ENCODE measurements at places on chromosomes 13 and 19.

DNA sequence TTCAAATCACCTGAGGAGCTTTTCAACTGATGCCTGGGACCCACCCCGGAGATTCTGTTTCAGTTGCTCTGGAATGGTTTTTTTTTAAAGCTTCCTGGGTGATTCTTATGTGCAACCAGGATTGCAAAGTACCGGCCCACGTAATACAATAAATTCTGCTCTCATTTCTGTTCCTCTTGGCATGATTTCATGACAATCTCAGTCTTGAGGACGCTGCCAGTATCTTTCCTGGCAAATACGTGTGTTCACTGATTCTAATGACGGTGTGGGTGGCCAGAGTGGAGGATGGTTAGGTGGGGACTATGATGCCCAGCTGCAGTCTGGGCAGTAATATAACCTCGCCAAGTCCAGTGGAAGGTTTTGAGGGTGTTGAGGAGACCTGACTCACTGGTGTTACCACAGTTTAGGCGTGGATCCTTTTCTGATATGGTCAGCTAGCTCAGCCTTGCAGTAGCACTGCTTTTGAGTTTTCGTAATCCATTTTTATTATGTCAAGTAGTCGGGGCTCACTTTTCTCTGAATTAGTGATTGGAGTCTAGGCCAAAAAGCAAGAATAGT, 49.4 kb downstream of the FAM124A start:
- DNase-seq, result peak; percentile 56

DNA sequence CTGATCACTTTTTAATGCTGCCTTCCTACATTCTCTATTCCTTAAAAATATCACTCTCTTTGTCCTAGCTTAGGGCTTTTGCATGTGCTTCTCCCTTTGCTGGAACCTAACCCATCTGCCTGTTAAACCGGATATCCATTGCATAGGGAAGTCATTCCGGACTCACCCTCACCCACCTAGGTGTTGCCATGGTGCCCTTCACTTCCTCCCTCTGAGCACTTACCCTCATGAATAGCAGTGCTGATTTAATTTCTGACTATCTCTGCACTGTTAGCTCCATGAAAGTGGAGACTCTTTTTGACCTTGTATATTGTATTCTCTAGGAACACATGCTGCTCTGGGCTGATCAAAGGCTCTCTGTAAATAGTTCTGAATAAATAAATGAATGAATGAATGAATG, 401.9 kb downstream of the PCDH20 start:
- DNase-seq, result no peak

- peak; percentile 94 for DNase-seq
Observed at GRCh38 chr13:99356262-99357091, 49.3 kb upstream of the GPR183 start.

DNA sequence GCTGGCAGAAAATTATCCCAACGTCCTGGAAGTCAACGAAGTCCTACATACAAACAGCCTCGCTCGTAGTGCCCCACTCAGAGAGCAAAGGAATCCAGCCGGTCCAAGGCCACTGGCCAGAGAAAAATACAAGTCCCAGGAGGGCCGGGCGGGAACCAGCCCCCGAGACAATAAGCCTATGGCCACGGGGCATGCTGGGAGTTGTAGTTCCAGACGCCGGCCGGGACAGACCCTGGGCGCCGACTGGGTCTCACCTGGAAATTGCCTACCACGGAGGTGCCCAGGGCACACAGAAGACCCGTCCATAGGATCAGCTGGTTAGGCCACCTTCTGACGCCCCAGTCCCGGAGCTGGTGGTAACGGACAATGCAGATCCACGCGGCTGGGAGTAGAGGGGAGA, 5.4 kb downstream of the TMEM150B start:
- peak; percentile 43 for DNase-seq

- peak; percentile 24 for DNase-seq
Observed at GRCh38 chr19:34837262-34837661, 64.2 kb upstream of the ZNF599 start.

DNA sequence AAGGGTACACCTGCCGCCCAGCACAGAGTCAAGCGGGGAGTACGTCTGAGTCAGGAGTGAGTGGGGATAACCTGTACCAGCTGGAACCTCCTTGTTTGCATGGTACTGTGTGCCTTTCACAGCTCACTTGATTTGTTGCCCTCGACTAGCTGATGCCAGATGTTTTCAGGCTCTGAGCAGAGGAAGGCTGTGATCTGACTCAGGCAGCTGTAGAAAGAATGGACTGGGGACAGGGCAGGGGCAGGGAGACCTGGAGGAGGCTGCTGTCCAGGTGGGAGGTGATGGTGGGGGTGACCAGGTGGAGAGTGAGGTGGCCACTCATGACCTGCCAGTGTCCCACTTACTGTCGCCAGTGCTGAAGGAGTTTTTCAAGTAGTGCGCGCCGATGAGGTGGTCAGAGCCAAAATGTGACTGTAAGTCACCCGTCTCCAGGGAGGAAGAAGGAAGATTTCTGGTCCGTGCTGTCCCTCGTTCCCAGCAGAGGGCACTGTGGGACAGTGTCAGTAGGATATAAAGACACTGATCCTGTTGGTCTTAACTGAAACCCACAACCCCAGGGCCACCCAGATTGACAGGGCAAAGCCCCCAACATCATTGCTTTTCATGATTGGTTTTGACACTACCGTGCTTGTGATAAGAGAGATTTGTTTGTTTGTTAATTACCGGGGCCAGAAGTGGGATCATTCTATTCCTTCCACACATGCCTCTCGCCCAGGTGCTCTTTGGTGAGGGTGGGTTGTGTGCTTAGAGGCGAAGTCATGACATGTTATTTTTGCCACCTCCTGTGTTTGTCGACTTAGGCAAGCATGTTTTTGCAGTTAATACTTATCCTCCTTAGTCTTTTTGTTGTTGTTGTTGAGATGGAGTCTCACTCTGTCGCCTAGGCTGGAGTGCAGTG, 128.4 kb downstream of the DPF1 start:
- peak; percentile 69 for DNase-seq

- peak; percentile 95 for DNase-seq
Observed at GRCh38 chr19:342801-343421, 1.7 kb downstream of the MIER2 start.

- no peak for DNase-seq
Observed at GRCh38 chr19:7682175-7682855, 1.7 kb downstream of the TRAPPC5 start.

GRCh38 chr13:75628801-75629200, 7.3 kb upstream of the LMO7 start:
- DNase-seq, result no peak
